ENCODE measurements at places on chromosomes 5 and 9.

DNA sequence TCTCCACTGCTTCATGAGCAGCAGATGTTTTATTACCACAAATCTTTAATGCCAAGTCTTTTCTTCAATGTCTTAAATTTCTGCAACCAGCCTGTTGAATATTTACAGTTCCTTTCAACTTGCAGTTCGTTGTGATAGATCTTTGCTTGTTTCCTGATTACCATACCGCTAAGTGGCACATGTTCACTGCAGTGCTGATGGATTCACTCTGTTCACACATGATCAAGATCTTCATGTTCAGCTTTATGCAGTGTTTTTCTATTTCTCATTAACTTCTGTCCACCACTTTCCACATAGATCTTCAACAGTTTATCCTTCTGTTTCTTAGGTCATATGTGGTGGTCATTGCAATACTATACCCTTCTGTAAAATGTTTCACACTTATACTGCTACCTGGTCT, 280.6 kb downstream of the EPB41L4A start:
- DNase-seq, result no peak

GRCh38 chr9:2461892-2462291, 159.7 kb upstream of the VLDLR start:
- no peak for DNase-seq

DNA sequence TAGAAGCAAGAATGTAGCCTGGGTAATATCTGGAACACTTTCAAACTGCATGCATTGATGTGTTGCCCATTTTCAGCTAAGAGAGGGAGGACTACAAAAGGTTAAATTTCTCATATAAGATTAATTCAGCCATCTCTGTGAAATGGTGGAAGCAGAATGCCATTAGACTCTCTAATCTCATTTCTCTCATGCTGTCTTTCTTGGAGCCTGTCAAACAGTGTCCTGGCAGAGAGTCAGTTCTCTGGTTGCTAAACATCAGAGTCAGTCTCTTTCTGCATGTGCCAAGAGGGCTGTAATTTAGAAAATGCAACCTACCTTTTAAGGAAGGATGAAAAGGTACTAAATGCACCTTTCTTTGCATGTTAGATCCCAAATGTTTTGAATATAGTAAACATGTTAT, 910 bp upstream of the GARNL3 start:
- DNase-seq, result no peak

DNA sequence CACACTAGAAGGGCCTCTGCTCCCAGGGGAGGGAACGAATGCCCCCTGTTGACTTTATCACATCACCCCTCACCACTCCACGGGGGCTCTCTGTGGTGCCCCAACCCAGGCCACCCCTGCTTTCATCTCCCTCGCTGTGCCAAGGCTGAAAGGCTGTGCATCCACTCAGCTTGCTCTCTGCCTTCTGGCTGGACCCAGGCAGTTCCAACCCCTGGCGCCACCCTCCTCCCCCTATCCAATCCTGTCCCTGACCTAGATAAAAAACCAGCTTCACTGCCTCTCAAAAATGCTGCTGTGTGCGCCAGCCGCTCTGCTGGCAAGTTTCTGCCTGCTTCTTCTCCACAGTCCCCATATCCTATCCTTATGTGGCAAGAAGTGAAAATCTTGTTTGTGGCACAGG, 22.4 kb upstream of the CORO2A start:
- peak; percentile 25 for DNase-seq

- no peak for DNase-seq
Measured at GRCh38 chr9:126616521-126616976, 2.8 kb downstream of the LMX1B start.

DNA sequence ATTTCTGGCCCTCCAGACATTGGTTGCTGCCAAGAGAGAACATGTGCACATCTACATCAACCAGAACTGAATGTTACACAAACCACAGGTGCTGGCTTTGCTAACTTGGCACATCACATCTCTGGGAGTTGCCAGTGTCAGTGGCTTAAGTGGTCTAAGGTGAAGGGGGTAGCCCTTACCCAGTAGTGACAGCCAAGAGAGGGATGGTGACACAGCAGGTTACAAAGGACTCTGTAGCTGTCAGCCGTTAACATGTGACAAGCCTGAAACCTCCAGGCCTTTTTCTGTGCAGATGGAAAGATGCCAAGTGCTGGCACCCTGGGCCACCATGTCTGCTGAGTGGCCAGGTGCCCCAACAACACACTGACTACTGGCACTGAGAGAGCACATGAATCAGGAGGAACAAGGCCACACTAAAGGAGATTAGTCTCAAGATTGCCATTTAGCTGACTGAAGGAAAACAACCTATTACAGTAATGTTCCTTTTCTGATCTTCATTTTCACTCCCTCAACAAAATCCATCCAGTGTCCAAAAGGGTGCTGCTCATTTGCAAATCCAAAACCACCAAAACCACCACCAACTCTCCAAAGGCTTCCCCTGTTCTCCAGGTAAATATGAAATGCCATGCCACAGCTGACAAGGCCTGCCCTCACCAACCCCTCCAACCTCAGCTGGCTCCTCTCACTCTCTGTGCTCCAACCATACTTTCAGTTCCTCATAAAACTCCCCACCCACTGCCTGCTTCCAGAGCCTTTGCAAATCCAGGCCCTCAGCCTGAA, 20.2 kb downstream of the SIL1 start:
- no peak for DNase-seq

- no peak for DNase-seq
Measured at GRCh38 chr5:20286512-20286911, 298.5 kb upstream of the CDH18 start.

DNA sequence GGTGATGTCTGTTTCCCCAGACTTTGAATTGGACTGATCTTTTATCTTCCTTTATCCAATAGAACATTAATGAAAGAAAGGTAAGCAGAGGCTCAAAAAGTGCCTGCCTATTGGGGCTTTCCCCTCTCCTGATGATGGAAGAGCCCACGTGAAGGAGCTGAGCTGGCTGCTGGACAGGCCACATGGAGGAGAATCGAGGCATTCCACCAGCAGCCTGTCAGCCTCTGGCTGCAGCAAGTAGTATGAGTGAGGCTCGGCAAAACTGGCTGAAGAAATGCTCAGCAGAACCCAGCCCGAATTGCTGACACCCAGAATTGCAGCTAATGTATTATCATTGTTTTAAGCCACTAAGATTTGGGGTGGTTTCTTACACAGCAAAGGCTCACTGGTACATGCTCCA, 66.5 kb upstream of the STC2 start:
- DNase-seq, result no peak

DNA sequence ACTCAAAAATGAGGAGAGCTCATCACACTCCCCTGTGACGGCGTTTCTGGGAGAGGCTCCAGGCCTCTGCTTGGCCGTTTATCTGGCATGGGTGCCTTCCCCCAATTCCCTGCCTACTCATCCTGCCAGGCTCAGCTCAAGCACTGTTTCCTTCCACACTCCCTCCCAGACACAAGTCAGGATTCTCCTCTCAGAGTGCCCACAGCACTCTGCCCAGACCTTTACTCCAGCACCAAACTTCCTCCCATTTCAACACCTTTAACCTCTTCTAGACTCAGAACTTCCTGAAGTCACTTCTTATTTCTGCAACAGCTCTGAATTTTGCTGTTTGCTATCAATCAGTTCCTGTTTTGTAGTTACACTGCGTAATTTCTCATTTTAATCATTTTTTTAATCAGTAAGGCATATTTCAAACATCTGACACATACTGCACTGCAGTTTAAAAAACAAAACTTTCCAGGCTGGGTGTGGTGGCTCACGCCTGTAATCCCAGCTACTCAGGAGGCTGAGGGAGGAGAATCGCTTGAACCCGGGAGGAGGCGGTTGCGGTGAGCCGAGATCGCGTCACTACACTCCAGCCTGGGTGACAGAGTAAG, 16.0 kb downstream of the TRMO start:
- no peak for DNase-seq

DNA sequence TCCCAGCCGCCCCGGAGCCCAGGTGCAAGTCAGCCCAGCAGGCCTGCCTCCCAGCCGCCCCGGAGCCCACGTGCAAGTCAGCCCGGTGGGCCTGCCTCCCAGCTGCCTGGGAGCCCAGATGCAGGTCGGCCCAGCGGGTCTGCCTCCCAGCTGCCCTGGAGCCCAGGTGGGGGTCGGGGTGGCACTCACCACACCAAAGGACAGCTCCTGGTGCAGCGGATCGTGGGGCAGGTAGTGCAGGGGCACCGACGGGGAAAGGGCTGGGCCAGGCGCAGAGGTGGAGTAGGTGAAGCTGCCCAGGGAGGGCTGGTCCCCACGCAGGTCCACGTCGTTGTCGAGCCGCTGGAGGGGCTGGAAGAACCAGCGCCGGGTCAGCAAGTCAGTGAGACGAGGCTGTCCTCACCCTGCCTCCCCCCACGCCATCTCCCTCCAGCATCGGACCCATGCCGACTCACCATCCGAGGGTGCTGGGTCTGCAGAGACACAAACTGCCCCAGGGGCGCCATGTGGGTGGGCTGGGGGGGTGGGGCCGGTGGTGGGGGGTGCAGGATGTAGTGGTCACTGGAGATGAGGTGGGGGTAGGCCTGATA, 6.7 kb downstream of the RNF44 start:
- DNase-seq, result no peak

DNA sequence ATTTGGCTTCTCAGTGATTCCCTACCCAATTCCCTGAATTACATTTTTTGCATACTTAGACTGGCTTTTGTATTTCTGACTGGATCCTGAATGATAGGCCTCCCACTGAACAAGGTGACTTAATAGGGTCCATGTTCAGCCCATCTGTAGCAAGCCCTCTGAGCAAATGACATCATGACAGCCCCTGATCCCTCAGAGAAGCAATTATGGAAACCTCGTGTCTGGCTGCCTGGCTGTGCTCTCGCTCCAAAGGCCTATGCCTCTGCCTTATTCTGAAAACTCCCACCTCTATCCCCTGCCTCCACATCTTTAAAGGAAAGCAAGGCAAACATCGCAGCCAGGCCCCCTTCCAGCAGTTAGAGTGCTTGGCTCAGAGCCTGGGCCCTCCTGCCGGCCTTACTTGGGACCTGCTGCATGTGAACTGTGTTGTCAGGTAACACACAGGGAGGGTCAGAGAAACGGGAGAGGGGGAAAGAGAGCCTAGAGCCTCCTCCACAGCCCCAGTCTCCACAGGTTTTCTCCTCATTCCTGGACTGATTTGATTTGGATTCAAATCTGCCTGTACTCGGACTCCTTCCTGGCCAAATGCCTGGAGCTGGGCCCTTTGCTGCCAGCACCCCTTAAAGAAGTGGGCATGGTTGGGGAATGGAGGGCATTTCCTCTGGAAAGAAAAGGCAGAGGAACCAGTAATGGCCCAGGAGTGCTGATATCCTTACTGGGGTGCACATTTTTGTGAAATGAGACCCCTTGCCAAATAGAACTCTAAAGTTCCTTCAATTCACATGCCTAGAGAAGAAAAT, 3.8 kb downstream of the DCANP1 start:
- DNase-seq, result no peak

DNA sequence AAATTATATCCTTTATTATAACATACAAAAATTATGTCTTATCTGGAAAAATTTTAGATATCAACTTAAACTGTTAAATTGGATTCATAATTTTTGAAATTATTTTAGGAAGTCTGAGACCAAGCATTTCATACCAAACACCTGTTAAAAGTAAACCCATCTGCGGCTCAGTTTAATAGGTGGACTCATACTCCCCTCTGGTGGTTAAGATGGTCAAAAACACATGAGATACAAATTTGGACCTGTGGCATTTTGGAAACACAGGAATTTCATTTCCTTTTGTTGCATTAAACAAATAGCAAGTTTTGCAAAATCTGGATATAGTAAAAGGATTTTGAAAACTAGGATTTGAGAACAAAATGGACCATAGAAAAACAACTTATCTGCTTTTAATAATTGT, 53.7 kb downstream of the RGMB start:
- no peak for DNase-seq

GRCh38 chr9:108885643-108886348, 23.7 kb downstream of the ACTL7A start:
- no peak for DNase-seq

DNA sequence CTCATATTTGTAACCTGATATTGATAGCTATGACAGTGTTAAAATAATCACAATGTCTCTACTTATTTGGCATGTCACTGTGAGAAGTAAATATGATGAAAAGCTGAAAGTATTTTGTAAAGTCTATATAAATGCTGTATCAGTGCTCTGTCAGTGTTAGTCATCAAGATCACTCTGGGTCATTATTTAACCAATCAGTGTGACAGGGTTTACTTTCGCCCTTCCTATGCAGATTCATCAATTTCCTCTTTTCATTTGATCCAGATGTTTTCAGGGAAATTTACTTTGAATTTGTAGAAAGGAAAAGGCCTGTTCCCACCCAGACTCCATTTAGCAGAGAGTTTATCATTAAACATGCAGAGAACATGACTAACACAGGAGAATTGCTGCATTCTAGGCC, 9.9 kb upstream of the PCSK5 start:
- DNase-seq, result no peak

DNA sequence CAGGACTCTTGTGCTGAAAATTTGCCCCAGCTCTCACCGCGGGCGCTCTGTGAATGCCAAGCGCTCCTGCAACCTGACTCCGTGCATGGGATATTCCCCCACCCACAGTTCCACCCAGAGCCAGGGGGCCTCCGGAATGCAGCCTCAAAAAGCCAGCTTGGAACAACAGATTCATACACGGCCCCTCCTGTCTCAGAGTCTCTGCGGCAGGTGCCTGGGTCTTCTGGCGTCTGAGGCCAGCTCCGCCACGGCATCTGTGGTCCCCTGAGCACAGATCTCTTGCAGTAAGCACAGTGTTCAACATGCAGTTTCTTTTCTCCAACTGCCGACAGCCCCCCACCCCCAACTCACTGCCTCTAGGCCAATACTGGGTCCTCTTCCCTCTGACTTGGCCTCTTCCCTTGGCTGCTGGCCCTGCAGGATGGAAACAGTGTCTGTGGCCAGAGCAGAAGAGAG, 355.7 kb upstream of the IRX2 start:
- DNase-seq, result no peak

DNA sequence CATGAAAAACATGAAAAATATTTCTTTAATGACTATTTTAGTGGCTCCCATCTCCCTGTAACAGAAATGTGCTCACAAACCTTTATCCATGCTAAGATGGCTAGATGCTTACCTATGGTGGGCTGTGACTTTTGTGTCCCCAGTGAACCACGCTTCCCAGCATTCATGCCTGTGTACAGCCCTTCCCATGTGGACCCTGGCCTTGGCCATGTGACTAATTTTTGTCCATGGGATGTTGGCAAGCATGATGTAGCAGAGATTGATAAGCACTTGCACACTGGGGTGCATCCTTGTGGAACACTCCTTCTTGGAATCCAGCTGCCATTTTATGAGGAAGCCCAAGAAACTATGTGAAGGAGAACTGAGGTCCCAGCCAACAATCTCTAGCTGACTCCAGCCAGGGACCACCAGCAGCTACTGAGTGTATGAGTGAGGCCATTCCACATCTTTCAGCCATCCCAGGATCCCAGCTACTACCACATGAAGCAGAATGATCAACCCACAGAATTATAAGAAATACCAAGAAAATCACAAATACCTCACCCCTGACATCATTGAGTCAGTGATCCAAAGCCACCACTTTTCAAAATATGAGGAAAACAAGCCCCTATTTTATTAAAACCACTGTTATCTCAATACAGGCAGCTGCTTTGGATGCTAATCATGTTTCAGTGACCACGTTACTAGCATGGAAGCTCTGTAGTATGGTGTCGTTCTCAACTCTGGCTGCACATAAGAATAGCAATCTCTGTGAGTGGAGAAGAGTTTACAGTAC, 16.1 kb upstream of the RAI14 start:
- no peak for DNase-seq

Data from hypothalamus (tissue), 51 donors.